ENCODE measurements at places on chromosomes 1 and 21.

DNA sequence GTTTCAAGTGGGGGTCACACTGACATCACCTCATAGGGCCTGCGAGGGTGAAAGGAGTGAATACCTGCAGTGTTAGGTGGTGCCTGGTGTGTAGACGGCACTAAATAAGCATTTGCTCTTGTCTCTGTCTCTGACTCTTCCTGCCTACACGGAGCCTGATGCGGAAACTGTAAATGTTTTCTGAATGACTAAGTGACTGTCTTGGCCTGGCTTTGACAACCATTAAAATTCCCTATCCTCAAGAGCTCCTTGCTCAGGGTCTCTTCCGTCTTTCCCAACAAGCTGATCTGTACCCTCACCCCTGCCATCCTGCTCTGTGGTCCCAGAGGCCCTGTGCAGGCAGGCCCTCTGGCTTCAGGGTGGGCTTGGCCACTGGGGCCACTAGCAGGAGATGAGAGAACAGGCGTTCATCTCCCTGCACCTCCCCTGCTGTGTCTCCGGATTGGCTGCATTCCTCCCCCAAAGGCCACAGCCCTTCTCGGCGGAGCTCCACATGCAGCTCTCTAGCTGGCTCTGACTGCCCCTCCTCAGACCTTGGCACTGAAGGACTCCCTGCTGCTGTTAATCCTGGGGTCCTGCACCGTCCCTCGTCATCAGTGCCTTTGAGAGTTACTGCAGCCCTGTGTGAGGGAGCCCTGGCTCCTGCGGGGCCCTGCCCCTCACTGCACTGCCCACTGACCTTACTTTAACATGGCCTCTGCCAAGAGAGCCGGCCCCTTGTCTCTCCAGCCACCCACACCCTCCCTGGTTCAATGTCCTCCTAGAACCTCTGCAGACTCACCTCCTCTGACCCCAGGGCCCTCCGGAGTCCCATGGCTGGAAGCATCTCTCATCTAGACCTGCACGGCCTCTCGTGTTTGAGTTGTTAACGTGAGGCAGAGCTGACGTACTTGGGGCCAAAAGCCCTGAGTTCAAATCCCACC is 211.1 kb downstream of the MATN1 start:
- no peak for DNase-seq

GRCh38 chr1:228807904-228808605 is 72.8 kb downstream of the RHOU start:
- DNase-seq, result no peak

GRCh38 chr1:63893976-63894375 is 120.2 kb downstream of the ROR1 start:
- no peak for DNase-seq

- no peak for DNase-seq
These were observed 34.0 kb downstream of the MAP3K7CL start for GRCh38 chr21:29164323-29164942.

GRCh38 chr21:29613021-29613420 is 314.3 kb downstream of the BACH1 start:
- DNase-seq, result no peak

Data from NCI-H774 (cell line).